Tongue (tissue), 3 donors: ENCODE measurements at places on chromosomes 16 and 17.
A peak's percentile ranks its signal among the peaks of the same experiment; 100 is the strongest.

GRCh38 chr16:84013787-84014569 lies 28.6 kb downstream of the SLC38A8 start:
- no peak for DNase-seq

GRCh38 chr17:78127888-78128550 lies 536 bp downstream of the TMC6 start:
- DNase-seq: peak; percentile 60

DNA sequence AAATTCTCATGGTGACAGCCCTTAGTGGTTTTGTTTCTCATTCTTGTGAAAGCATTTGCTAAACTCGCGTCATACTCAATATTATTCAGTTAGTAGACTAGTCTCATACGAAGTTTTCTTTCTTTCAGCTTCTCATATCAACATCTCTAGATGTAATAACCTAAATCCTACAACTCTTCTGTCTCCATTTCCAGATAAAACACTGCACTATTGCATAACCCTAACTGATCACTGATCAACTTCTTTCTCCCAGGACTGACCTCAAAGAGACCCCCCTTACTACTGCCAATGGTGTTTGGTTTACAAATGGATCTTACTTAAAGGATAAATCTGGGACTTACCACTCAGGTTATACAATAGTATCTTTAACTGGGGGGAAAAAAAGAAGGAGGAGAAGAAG lies 36.3 kb upstream of the TEKT1 start:
- DNase-seq: no peak

- no peak for DNase-seq
Measured at GRCh38 chr16:52757746-52758472, 211.0 kb upstream of the TOX3 start.

GRCh38 chr17:34503528-34504195 lies 75.7 kb upstream of the TMEM132E start:
- DNase-seq: no peak

- DNase-seq: no peak
Measured at GRCh38 chr17:4148611-4149308, 5.8 kb downstream of the CYB5D2 start.

DNA sequence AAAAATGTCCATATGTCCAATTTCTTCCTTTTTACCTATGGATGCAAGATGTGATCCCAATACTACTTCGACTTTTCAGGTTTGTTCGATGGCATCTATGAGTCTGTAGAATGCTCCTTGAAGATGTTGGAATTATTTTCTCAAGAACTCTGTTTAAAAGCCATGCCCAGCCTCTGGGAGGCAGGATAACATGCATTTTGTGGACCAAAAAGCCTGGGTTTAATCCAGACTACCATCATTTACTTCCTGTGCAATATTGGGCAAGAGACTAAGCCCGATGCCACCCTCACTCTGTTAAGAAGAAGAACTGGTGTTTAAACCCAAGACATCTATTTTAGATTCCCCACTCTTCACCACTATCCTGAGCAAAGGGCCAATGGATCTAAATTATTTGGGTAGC lies 42.8 kb upstream of the SALL1 start:
- no peak for DNase-seq

GRCh38 chr17:43528319-43528987 lies 17.7 kb downstream of the ETV4 start:
- no peak for DNase-seq

- DNase-seq: peak; percentile 79
Measured at GRCh38 chr17:19539841-19540311, 6.2 kb downstream of the SLC47A1 start.

GRCh38 chr16:54585998-54586340 lies 299.4 kb upstream of the IRX3 start:
- DNase-seq: peak; percentile 79

DNA sequence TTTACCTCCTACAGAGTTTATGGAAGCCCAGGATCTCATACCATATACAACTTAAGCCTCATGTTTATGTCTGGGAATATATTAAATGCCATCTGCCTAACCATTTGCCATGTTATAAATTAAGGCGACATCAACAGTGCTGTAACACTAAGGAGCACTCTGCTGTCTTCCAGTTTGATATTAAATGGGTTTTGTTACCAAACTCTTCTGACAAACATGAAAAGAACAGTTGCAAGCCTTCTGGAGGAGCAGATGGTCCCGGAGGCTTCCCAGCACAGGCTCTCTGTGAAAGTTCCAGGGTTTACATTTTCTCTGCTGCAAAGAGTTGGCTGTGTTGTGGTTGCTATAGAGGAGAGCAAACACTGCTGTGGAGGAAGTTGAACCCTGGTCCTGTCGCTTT lies 545.3 kb upstream of the SALL1 start:
- peak; percentile 3 for DNase-seq

DNA sequence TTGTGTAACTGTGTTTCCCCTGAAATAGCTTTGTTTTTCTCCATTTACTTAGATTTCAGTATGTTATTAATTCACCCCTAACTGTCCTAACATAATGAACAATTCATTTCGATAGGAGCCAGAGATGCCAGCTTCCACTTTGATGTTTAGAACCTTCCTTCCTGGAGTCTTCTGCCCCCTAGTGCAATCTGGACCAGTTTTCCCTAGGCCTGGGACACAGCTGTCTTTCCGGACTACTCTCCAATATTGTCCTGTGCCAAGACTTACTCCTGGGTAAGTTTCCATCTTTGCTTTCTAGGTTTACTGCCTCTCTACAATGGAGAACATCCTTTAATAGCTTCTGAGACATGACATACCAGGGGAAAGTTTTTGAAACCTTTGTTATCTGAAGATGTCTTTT lies 12.8 kb downstream of the RECQL5 start:
- no peak for DNase-seq

GRCh38 chr16:13348416-13348815 lies 447.0 kb downstream of the SHISA9 start:
- DNase-seq: no peak

DNA sequence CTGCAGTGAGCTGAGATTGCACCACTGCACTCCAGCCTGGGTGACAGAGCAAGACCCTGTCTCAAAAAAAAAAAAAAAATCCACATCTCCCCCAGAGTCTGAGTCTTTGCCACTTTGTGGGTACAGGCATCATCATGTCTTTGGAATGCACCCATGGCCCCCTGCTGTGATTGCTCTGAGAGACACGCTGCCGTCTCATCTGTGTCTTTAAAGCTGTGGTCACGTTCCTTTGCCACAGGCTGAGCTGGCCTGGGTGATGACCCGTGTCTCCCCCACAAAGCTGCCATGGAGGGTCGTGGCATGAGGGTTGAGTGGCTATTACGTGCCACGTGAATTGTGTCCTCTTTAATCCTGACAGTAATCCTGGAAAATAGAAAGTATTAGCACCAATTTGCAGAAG lies 20.2 kb downstream of the CRISPLD2 start:
- DNase-seq: no peak

GRCh38 chr16:75379911-75380847 lies 53.1 kb downstream of the CFDP1 start:
- DNase-seq: no peak

- DNase-seq: no peak
Measured at GRCh38 chr17:68356949-68357455, 65.7 kb downstream of the ARSG start.

GRCh38 chr16:50736448-50736847 lies 5.4 kb upstream of the CYLD start:
- DNase-seq: no peak
